NCI-H1436 treated with DMSO at 0.1 percent for 48 hours (cell line): ENCODE measurements at places on chromosomes 1 and 21.

DNA sequence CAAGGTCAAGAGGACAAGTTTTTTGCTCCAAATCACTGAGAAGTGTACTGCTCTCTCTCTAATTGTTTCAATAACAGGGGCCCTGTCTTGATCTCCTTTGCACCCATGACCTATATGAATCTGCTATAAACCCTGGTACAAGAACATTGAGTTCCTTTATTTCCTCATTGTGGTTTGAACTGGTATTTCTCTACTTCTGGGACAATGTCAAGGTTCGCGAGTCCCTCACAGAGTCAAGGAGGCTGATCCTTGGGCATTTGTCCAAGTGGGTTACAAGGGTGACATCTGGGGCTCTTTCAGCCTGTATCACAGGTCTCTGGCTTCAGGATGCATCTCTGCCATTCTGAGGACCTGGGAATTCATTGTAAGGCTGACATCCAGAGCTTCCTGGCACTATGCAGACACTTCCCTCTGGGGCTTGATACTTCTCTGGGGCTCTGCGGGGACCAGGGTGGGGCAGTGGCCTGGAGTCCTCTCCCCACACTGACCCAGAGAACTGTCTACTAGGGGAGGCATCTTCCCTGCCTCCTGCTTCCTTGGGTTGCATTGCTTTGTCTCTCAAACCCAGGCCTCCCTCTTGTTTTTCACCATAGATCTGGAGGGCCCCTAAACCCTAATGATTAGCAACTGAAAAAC is 22.5 kb upstream of the ZNF648 start:
- DNase-seq: no peak

DNA sequence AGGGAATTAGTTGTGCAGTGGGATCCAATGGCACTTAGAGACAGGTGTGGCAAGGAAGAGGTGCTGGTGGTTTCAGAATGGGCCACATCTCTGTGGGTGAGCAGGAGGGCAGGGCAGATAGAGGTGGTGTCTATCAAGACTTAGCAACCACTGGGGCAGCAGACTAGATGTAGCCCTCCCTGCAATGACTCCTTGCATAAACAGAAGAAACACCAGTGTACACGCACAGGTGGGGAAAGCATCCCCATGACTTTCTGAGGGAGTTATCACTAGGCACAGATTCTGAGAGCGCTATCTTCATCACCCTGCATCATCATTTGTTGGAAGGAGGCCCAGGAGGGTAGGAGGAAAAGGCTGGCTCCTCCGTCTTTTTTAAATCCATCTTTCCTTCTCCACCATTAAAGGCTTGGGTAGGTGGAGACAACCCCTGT is 58.4 kb downstream of the PLXNA2 start:
- no peak for DNase-seq

DNA sequence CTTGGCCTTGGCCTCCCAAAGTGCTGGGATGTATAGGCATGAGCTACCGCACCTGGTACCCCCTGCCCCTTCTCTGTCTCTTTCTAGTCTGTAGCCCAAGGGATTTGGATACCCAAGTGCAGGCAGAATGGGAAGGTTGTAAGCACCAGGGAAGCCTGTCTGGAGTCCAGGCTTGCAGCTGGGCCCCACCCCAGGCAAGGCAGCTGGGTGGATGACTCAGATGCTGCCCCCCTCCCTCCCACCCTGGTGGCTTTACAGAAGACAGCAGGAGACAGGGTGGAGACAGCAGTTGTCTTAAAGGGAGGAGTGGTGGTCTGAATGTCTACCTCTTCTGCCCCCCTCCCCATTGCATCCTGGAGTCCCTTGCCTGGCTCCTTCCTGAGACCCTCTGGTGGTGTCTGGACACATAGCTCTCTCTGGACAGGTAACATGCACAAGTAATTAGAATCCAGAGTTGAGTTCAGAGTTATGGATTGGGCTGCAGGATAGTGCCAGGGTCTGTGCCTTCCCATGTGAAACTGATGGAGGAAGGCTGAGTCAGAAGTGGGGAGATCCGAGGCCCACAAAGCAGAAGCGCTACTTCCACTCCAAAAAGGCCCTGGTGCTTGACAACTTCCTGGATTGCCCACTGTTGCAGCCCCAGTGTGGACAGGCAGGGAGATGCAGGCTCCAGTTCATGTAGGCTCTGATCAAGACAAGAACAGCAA is 5.1 kb downstream of the LMNA start:
- no peak for DNase-seq

GRCh38 chr1:87115891-87116290 is 201.5 kb downstream of the HS2ST1 start:
- no peak for DNase-seq

DNA sequence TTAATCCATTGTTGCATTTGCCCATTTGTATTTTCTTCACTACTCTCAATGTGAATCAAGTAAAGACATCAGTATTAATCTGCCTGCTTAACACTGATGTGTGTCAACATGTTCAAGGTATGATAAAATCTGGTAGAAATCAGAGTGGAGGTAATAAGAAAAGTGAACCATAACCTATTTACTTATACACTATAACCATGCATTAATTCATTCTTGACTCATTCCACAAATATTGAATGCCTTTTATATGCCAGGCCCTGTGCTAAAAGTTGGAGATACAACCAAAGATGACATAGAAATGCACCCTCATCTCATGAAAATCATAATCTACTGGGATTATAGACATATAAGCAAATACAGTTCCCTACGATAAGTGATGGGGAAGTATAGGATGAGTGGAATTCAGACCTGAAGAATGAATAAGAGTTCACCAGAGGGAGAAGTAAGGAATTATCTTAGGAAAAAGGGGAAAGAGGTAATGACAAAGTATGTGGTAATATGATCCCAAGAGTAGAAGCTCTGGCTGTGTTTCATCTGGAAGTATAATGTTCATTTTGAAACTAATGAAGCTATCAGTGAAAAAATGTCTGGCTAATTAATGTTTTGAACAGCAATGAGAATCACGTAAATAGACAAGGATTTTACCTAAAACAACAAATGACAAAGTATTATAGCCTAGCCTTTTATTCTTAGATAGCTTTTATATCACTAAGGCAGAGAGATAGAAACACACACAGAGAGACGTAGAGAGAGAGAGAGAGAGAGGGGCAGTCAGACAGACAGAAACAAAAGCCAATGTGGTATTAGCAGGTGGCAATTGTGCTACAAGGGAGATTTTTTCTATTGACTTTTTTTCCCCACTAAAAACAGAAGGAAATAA is 7.0 kb upstream of the RWDD3 start:
- no peak for DNase-seq

GRCh38 chr1:100982793-100983192 is 42.8 kb downstream of the DPH5 start:
- DNase-seq: no peak

DNA sequence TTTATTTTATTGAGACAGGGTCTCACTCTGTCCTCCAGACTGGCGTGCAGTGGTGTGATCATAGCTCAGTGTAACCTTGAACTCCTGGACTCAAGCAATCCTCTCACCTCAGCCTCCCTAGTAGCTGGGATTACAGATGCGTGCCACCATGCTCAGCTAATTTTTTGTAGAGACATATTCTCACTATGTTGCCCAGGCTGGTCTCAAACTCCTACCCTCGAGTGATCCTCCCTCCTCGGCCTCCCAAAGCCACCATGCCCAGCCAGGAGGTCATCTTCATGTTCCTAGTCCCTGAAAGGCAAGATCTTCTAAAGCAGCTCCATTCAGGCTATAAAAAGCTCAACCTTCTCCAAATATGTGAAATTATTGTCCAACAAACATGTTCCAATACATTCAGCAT is 53.9 kb downstream of the TOR1AIP2 start:
- DNase-seq: no peak

GRCh38 chr1:46176211-46176865 is at the start of gene P3R3URF:
TSS of gene P3R3URF (minus strand) at chr1:46176488. CDS start at chr1:46176471, 17 bp downstream.
- no peak for DNase-seq

DNA sequence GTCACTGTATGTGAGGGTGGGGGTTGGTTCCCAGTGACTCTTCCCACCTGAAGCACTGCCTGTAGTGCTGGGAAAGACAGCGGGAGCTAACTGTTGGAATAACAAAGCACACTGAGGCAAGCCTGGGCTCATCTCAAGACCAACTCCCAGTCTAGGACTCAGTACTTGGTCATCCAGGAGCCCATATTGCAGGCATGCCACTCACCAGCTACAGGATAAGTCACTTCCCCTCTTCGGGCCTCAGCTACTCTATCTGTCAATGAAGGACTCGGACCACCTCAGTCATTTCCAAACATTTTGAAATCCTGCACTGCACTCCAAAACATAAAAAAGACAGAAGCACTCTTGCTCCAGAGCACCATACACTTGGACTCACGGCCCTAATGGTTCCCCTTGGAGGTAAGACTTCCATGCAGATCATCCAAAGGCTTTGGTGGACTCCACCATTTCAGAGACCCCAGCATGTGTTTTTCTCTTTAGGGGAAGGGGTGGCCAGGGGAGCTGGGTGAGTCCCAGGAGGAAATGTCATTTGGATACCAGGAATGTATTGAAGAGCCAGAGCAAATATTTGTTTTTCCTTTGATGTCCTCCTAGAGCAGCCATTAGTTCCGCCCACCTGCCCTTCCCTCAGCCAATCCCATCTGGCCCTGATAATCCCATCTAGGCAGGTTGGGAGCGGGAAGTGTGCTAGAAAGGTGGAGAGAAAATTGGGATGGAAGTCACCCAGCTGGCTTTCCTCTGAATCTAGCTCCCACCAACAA is 3.1 kb downstream of the NUAK2 start:
- no peak for DNase-seq

GRCh38 chr1:225809842-225810578 is at the start of gene EPHX1:
TSS of gene EPHX1 (plus strand) at chr1:225810124. CDS start at chr1:225828730, 18,606 bp downstream.
- DNase-seq: peak; percentile 40

DNA sequence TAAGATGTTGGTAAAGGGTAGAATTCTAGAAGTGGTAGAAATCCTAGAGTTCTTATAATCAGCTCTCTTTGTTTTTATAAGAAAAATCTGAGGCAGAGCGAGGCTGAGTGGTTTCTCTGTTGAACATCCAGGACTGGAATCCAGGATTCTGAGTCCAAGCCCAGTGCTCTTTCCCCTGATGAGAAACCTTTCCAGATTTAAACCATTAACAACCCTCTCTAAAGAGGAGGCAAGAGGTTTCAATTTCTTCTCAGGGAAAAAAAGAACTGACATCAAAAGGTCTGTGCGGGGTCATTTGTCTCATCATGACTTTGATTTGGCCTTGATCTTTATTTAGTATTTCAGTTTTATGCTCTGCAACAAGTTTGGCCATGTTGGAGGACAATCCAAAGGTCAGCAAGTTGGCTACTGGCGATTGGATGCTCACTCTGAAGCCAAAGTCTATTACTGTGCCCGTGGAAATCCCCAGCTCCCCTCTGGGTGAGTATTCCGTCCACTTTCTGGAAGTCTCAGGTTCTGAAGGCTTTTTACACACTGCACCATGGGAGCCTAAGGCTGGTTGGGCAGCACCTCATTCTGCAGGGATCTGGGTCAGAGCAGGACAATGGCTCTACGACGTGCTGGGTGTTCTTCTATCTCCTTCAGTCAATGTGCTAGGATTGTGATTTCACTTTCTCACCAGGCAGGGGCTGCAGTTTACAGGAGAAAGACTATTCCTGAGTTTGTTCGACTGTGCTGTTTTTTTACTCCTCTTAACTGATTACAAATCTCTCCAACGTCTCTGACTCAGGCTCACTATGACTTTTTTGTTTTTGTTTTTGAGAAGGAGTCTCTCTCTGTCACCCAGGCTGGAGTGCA is 18.9 kb upstream of the CCT8 start:
- no peak for DNase-seq

- no peak for DNase-seq
These were observed 29.9 kb upstream of the SAMD13 start for GRCh38 chr1:84271441-84272151.

DNA sequence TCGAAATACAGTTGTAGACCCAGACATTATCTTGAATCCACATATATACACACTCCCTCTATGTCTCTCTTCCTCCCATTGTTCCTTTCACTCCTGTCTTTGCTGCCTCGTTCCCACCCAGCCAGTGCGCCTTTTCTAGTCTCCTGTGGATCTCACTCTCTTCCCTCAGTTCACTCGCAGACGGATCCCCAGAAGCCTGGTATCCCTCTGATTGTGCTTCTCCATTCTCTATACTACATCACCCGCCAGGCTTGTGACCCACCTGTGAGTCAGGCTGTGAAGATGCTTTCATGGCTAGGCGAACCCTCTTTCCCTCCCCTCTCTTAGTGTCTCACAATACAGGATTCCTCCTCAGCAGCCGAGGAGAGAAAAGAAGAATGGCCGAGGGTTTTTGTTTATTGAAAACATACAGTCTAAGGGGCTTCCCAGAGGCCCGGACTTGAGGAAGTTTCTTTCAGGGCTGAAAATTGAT is 1.5 kb downstream of the HCN3 start:
- no peak for DNase-seq

DNA sequence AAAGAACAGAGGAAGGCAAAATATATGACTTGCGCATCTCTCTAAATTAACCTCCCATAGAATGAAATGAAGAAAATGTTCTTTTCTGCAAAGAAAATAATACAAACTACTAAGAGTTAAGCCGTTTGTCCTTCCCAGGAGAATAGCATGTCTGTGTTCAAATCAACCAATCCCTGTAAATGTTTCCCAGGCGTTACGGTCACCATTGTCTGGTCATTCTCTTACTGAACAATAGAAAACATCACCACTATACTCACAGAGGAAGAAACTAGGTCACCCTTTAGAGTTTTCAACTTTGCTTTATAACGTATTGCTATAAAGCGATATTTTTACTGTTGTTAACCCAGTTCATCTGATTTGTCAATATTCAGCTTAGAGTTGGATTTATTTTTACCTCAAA is 34.1 kb downstream of the COL11A1 start:
- DNase-seq: no peak

DNA sequence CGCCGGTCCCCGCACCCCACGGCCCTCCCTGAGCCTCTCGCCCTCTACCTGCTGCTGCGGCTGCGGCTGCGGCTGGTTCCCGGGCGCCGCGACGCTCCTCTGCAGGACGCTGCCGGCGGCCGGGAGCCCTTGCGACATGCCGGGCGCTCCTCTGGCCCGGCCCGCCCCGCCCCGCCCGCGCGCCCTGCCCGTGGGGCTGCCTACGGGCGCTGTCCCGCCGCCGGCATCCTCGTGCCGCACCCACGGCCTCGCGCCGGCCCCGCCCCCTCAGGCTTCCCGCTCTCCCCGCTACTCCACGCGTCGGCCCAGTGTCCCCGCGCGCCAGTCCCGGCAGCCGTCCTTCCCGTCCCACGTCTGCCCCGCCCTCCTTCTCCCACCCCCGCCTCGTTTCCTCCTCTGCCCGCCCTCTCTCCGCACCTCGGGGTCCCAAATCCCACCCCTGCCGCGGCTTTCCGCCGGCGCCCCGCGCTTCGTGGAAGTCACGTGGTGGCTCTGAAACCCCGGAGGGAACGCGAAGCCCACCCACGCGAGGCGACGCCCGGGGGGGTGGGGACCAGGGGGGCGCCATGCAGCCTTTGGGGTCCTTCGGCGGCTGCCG is at the start of gene BATF3:
Gene BATF3, minus strand, starts transcription at position 216 of the 598 bp plus-strand sequence. Its CDS starts 78 bp downstream, at position 138.
- DNase-seq: no peak

DNA sequence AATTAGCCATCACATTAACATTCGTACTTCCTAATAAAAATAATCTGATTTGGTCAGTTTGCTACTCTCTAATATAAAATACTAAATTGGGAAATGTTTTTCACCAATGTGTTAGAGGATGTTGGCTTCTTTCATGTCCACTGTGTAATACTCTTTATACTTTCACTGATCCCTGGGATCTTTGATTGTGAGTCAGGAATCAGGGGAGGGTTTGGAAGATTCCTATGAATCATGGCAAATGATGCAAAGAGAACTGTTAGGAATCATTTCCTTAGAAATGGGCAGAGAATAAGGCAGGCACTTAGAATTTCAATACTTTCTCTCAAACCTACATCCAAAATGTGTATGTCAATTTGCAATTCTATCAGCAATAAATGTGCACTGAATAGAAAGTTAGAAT is 31.0 kb downstream of the KRTAP24-1 start:
- DNase-seq: no peak

GRCh38 chr1:170494369-170494768 is 37.6 kb upstream of the GORAB start:
- no peak for DNase-seq
